ENCODE measurements at places on chromosomes 3 and 15.

- DNase-seq, result no peak
These were observed 16.2 kb downstream of the CPA3 start for GRCh38 chr3:148881286-148881685.

DNA sequence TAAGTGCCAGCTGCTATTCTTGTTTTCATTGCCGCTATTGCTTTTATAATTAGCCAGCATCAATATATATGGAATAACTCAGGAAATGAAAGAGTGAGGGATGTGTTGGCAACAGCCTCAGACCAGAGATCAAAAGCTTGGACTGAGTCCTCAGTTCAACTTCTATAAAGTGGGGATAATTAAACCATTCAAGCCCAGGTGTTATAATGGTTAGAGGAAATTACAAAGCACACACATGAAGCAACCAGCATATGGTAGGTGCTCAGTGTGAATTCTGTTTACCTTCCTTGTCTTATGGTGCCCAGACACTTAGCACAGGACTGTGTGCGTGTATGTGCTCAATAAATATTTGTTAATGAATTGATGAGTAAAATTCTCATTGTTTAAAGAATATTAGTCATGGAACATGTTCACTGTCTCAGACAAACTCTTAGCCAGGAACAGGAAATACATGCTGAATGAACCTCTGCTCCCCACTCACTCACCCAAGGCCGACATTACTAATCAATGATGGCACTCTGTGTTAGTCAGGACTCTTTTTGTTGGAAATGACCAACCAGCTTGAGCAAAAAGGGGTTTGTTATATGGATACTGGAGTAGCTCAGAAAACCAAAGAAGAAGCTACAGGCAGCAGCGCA is 16.7 kb upstream of the CCDC174 start:
- no peak for DNase-seq

GRCh38 chr15:39939487-39940452 is 5.9 kb downstream of the EIF2AK4 start:
- no peak for DNase-seq

DNA sequence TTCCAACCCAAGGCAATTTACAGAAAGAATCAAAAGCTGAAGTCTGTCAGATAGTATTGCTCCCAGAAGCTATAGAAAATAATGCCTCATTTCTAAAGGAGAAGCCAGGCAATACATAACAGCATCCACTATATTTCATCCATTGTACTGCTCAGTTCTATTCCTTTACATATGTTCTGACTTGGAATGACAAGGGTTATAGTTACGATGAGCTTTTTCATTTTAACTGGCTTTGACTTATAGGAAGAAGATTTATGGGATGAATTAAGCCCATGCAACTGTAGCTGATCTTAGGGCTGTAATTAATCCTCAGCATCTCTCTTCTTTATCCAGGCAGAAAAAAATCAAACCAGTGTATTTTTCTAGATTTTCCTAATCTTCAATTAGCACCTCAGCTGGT is 676.3 kb upstream of the CCDC54 start:
- DNase-seq, result no peak

- no peak for DNase-seq
These were observed 20.3 kb downstream of the BBS4 start for GRCh38 chr15:72706266-72706665.

DNA sequence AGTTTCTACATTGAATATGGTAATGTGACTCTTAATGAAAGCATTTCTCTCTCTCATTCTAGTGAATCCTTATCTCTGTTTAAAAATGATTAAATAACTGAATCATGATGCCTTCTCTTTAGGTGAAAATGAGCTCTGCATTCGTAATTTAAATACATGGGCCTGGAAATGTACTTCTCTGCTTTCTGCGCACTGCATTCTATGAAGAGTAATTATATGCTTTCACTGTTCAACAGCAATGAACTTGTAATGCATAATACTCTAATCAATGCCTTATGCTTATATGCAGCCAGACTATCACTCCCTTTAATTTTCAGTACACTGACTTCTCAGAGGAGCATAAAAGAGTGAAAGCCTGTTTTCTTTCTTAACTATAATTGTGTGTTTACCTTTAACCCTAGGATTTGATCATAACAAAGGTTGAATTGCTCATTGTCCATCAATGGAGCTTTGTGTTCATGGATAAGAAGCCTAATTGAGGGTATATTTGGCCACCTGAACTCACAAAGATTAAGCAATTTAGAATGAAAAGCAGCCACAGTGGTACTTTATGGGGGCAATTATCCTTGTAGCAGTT is 330.8 kb upstream of the PDZRN3 start:
- no peak for DNase-seq

- DNase-seq, result no peak
These were observed 2.1 kb downstream of the HDAC11 start for GRCh38 chr3:13482106-13482690.

DNA sequence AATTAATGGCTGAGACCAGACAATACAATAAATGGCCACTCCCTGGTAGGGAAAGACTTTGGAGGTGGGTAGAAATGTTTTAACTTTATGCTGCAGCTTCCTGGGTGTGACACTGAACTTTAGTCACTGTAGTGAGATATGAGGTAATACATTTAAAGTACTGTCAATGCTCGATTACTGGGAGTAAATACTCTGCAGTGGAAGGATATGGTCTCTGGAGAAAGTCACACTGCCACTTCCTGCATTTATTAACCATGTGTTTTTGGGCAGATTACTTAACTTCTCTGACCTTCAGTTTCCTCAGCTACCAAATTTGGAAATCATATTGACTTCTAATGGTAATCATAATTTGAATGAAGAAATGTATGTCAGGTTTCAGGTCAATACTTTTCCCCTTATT is 317.1 kb upstream of the TGFBR2 start:
- no peak for DNase-seq

All from caudate nucleus (tissue), 63 donors.